ENCODE measurements at places on chromosomes 5 and 9.

- no peak for DNase-seq
Measured at GRCh38 chr9:111621895-111622480, 9.1 kb upstream of the DNAJC25 start.

DNA sequence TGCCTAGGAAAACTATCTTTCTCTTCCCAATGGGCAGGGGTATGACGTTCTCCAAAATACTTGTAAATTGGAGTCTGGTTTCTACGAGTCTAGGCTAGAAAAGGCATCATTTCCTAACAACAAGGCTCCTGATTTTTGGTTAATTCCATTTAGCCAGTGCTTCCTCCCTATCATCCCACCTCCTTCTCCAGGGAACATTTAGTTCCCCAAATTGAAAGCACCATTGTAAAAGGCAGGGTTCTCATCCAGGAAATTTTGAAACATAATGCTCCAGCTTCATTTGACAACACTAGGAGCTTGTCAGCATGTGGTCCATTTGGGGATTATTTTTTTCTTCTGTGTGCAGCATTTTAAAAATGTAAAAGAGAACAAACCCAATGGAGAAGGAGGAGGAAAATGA lies 256.5 kb upstream of the GRIA1 start:
- DNase-seq = no peak

GRCh38 chr9:69470186-69470977 lies 145.4 kb downstream of the ENTREP1 start:
- no peak for DNase-seq

DNA sequence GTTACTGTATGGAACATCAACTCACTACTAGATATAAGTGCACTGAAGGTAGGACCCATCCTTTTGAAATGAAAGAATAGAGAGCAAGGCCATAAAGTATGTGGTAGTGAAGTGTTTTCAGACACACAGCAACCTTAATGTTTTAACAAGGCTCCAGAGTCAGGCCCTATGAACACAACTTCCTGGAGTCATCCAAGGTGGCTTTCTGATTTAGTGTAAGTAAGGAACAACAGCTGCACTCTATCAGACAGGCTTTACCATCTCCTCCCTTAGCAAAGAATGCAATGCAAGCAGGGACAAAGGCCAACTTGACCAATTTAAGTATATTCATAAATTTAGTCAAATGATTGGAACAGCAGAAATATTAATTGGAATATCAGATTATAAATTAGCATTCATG lies 90.1 kb downstream of the MPDZ start:
- no peak for DNase-seq

DNA sequence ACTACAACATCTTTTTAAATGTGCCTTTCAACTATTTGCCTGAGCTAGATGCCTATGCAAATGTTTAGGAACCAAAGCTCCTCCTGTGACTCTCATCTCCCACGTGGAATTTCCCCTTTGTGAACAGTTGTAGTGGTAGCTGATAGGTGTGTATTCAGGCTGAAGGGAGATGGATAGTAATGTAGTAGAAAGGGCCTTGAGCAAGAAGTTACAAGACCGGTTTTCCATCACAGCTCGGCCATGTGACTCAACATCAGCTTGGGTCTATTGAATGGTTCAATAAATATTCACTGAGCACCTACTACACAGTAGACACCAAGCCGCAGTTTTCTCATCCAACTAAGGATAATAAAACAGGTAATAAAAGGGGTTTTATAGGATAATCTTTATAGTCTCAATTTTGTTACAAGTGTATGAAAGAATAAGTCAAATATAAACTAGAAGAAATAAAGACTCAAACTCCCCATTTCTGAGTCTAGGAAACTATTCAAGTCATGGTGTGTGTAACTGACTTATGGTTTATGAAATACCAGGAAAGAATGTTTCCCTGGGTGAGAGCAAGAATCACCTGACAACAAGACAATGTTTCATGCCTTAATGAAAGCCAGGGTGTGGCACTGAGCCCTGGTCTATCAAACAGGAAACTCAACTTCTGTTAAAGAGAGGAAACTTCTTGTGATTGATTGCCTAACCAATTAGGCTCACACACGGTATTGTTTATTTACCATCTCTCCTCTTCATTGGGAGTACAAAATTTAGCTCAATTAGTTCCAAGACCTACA lies 187.1 kb upstream of the SPEF2 start:
- no peak for DNase-seq

- DNase-seq = no peak
Measured at GRCh38 chr9:97660847-97661246, 27.2 kb downstream of the NCBP1 start.

- DNase-seq = no peak
Measured at GRCh38 chr5:13625616-13626198, 318.8 kb downstream of the DNAH5 start.

DNA sequence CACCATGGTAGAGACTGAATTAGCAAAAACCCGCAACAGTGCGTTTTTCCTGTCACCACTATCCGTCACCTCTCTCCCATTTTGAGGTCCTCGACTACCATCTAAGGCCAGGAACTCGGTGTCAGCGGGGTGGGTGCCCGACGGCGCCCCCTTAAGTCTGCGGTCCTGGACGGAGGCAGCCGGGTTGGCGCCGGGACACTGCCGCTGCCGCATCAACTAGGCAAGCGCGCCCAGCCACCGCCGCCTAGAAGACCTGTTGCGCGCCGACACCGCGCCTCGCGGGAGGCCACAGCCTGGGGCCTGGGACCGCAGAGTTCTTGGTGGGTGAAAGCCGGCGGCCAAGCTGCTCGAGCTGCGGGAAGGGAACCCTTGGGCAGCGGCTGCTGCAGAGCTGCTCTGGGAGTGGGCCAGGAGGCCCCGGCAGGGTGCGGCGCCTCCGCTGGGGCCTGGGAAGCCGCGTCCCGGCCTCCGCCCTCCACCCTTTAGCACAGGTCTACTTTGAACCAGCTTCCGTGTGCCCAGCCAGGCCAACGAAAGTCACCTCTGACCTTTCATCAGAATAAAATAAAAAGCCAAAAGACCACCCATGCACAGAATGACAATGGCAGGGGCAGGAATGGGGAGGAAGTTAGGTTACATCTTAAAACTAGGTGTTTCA lies 3.5 kb downstream of the FOXB2 start:
- no peak for DNase-seq

- DNase-seq = no peak
Measured at GRCh38 chr9:7370381-7370780, 429.2 kb downstream of the DMAC1 start.

DNA sequence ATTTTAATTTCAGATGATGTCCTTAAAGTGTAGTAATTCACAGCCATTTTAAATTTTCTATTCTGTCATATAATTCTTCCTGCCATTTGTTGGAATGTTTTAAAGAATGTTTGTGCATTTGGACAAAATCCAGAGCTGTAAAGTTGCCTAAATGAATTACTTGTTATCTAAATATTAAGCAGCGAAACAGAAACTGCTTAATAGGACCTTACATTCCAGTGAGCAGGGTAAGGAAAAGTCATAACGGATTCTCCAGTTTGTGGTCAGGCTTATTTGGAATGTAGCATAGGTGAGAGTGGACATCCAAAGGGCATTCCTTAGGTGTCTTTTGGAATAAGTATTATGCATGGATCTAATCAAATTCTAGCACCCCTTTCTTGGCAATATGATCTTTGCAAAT lies 410.4 kb upstream of the PTPRD start:
- no peak for DNase-seq

GRCh38 chr9:76810377-76810957 lies 46.2 kb downstream of the PCA3 start:
- DNase-seq = no peak

DNA sequence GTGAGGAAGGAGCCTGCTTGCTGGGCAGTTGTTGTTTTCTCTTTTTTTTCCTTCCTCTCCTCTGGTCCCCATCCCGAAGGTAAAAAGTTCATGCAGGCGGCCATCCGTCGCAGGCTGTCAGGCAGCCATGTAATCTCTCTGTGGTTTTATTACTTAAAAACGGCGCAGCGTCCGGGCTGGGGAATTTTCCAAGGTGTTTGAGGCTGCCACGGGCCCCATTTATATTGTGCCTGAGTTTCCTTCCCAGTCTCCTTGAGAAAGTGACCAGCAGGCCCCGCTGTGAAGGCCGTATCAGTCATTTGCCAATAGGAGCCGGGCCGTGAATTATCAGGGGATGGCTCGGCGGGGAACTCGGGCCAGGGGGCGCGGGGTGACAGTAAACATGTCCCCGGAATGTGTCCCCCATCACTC lies 289.7 kb downstream of the PBX3 start:
- DNase-seq = no peak

- no peak for DNase-seq
Measured at GRCh38 chr9:109797006-109797405, 17.0 kb downstream of the PALM2AKAP2 start.

DNA sequence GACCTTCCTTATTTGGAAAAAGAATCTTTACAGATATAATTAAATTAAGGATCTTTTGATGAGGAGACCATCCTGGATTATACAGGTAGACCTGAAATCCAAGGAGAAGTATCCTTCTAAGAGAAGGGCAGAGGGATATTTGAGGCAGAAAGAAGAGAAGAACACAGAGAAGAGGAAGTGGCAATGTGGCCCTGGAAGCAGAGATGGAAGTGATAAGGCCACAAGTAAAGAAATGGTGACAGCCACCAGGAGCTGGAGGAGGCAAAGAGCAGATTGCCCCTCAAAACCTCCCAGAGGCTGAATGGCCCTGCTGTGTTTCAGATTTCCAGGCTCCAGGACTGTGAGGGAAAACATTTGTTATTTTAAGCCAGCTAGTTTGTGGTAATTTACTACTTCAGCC lies 93.0 kb upstream of the ANKRD55 start:
- no peak for DNase-seq

DNA sequence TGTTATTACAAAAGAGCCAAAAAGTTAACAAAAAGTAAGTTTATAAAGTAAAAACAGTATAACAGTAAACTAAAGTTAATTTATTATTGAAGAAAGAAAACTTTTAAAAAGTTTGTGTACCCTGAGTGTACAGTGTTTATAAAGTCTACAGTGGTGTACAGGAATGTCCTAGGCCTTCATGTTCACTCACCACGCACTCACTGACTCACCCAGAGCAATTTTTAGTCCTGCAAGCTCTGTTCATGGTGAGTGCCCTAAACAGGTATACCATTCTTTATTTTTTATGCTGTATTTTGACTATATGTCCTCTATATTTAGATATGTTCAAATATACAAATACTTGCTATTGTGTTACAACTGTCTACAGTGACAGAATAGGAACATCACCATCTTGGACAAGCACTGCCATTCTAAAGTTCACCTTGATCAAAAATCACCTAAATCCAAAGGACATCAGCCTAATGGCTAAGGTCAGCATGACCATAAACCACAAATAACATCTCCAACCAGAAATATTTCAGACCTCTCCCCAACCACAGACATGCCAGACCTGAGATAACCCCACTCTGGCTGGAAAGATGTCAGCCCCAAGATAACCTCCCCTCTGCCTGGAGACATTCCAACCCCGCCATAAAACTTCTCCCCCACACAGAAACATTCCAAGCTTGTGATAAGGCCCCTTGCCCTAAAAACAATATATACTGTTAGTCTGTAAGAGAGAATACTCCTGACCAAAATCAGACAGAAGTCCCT lies 56.1 kb downstream of the AGXT2 start:
- no peak for DNase-seq

- no peak for DNase-seq
Measured at GRCh38 chr5:62144401-62145022, 161.5 kb upstream of the KIF2A start.

GRCh38 chr5:127621601-127622325 lies 27.1 kb upstream of the CTXN3 start:
- no peak for DNase-seq

DNA sequence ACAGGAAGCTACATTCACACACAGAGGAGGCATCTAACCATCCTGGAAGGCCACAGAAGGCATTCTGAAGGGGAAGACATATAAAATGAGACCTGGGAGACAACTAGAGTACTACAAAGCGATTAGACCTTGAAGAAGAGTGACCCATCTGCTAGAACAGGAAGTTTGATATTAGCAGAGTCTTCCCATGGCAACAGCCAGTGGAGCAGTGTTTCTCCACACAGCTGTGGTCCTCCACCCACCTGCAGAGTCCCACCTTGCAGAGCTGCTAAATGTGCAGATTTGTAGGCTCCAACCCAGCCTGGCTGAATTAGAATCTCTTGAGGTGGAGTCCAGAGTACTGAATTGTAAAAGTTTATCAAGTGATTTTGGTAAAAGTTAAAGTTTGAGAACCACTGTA lies 267.0 kb downstream of the CETN3 start:
- no peak for DNase-seq

GRCh38 chr9:126592461-126592860 lies 21.3 kb upstream of the LMX1B start:
- DNase-seq = no peak

DNA sequence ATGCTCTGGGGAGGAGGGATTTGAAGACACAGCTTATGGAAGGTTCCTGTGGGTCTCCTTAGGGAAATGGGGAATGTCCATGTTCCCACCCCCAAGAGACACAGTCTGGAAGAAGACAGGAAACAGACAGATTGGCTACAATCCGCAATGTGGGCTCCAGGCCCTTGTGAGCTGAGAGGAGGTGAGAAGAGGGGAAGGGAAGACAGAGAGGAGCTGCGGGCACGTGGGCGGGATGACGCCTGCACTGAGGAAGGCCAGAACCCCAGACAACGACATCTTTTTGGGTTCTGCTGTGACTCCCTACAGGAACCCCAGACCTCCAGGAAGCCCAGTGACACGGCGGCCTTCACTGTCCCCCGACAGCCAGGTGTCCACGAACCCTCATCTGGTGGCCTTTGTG lies 29.9 kb upstream of the NKD2 start:
- DNase-seq = no peak

DNA sequence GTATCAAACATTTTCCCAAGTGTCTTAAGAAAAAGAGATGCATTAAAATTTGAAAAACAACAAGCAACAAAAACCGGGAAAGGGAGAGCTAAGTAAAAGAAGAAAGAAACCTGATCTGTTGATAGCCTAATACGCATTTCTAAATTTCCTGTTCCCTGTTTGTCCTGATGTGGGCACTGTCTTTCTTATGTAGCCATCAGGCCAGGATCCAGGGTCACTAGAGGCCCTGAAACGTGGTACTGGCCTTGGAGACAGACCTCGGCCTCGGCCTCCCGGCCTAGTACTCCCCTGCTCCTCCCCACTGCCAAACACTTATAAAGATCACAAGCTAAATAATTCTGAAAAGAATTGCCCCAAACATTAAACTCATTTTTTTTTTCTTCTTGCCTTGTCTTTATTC lies 547.2 kb downstream of the IRX1 start:
- DNase-seq = no peak

DNA sequence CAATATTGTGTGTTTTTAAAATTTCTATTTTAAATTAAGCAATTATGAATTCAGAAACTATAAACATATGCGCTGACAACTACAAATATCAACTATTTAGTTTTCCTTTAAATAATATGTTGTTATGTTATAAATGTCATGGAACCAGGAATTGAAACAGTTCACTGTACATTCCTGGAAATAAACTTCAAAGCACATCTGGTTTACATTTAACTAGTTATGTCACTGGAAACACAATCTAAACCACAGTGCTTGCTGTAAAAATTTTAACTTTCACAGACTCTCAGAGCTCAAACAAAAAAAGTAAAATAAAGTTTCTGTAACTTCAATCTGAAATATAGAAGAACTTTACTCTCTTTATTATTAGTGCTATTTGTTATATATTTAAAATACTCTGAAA lies 179.2 kb downstream of the FBN2 start:
- no peak for DNase-seq
